ENCODE measurements at places on chromosomes 1 and 21.

DNA sequence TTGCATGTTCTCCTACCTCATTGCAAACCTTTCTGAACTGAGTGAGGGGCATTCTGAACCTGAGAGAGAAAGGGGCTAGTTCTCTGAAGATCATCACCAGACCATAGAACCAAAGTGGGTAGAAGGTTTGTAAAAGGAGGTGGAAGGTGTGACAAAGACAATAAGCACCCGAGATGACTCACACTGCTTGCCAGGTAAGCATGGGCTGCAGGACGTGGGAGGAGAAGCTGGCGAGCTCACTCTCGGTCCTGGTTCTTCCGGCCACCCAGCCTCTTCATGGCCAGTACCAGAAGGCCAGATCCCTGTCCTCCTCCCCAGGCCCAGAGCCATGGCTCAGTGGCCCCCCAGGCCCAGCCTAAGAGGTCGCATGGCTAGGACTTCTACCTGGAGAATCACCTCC is 128.3 kb downstream of the TMEM53 start:
- no peak for DNase-seq

GRCh38 chr1:208103597-208104513 is 140.3 kb downstream of the PLXNA2 start:
- no peak for DNase-seq

DNA sequence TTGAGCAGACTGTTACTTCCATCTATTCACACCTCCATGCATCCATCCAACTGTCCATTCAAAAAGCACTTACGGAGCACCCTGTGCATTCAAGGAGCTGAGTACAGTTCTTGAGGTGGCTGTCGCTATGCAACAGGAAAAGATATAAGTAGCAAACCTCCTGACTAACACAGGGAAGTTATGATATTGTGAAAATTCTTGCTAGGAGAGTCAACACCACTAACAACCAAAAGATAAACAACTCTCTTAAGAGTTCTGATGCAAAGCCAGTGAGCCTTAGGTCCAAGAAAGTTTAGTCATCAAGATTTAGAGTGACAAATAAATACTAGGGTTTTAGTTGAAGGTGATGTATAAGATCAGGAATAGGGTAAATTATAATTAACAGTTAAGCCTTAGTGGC is 44.5 kb upstream of the TRIM45 start:
- DNase-seq, result no peak

DNA sequence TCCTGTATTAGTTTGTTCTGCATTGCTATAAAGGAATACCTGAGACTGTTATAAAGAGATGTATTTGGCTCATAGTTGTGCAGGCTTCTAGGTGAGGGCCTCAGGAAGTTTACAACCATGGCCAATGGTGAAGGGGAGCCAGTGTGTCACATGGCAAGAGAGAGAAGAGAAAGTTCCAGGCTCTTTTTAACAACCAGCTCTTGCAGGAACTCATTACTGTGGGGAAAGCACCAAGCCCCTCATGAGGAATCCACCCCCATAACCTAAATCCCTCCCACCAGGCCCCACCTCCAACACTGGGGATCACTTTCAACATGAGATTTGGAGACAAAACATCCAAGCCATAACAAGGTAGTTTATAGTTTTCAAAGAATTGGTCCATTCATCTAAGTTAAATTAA is 5.0 kb upstream of the MEAF6 start:
- DNase-seq, result no peak

DNA sequence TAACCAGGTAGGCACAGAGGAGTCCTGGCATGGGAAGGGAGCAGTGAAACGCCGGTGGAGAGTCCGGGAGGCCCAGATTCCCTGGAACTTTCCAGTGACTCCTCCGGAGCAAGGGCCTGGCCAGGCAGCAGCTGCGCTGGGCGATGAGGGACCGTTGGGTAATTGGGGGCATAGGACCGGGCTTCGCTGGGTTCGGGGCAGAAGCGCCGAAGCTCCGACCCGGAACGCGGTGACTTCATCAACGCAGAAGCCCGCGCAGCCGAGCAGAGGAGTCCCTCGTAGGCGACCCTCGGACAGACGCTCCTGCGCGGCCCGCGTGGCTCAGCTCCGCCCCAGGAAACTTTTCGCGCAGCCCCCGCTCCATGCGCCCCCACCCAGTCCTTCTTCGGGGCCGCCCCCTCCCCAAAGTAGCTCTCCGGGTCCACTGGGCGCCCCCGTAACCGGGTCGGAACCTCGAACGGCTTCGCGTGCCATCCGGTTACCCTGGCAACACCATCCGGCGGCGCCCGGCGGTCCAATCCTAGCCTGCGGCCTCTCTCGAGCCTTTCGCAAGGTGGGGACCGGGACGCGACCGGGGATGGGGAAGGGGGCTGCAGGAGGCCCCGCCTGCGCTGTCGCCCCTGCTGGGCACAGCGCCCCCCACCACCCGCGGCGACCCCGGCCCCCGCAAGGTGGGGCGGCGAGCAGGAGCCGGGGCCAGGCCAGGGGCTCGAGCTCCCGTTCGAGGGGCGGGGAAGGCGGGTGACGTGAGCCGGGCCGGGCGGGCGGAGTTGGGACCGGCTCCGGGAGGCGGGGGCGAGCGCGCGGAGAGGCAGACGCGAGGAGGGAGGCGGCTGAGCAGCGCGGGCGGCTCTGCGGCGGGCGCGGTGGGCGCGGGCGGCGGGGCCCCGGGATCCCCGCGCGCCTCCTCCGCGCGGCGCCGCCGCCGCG is at the start of gene AJAP1:
Gene AJAP1, plus strand, starts transcription at position 814 of the 930 bp plus-strand sequence. CDS start 817 bp downstream, outside the sequence.
- no peak for DNase-seq

DNA sequence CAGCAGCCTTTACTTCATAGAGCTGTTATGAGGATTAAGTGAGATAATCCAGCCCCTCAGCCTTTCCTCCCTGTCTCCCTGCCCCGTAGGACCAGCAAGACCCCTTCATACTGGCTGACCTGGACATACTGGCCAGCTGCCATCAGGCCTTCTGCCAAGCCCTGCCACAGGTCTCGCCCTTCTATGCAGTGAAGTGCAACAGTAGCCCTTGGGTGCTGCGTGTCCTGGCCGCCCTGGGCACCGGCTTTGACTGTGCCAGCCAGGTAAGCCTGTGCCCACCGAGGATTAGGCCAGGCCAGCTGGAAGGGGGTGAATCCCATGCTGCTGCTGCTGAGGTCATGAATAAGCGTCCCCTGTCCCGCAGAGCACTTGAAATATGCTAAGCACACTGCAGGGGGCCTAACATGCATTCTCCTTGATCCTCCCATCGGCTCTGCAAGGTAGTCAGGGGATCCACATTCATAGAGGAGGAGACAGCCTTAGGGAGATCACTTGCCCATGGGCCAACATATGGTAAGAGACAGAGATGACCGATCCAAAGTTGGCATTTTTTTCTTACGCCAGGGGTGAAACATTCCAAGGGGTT is 73.3 kb upstream of the TINAGL1 start:
- DNase-seq, result no peak

DNA sequence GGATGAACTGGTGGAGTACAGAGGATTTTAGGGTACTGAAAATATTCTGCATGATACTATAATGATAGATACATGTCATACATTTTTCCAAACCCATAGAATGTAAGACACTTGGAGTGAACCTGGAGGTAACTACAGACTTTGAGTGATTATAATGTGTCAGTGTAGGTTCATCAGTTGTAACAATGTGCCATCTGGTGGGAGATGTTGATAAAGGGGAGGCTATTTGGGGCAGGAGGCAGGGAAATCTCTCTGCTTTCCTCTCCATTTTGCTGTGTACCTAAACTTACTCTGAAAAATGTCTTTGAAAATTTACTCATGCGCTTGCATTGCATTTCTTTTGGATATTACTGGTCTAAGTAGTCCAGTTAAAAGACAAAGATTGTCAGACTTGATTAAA is 35.2 kb downstream of the PTBP2 start:
- DNase-seq, result no peak

DNA sequence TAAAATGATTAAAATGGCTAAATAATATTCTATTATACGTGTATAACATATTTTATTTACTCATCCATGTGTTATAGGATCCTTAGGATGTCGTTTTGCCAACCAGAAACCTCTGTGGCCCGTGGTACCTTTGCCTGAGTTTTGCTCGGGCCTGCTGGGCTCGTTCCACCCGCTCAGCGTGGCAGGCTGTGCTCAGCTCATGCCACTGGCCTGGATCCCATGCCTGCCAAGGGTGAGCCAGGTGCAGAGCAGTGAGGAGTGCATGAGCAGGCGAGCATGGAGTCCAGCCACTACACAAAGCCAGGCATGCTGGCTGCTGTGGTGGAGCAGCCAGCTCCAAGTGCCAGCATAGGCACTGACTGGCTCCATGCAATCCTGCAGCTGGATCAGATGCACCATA is 417.2 kb downstream of the TTLL7 start:
- DNase-seq, result no peak

GRCh38 chr21:40018871-40019475 is 151.7 kb downstream of the PCP4 start:
- DNase-seq, result no peak

DNA sequence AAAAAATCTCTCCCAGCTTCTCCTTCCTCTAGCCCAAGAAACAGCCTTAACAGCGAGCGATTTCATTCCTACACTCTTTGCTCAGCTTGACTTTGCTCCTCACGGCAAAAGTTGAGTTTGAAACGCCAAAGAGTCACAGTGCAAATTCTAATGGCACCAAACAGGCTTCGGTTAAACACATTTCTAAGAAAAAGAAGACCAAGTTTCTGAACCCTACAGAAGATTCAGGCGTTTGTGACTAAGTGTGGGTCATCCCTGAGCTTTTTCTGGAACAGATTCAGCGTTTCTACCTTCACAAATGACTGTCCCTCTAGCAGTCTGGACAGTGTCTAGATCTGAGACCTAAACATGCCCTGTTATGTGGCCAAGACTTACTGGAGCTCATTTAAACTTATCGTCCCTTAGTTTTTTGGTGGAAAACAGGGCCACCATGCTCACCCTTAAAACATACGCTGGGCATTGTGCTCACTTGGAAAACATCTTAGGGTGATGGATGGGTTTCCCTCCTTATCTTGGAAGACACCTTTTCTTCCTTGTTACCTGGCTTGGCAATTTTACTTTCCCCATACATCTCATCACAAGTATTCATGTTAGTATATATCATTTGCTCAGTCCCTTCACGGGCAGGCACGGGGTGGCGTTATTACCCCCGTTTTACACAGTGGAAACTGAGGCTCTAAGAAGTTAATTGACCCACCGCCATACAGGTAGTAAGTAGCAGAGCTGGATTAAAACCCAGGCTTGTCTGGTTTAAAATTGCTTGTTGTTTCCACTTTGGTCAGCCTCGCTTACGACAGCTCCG is 1.0 kb downstream of the C1orf198 start:
- DNase-seq, result no peak

- DNase-seq, result no peak
These were observed 177.8 kb downstream of the GIPC2 start for GRCh38 chr1:78223417-78224215.

DNA sequence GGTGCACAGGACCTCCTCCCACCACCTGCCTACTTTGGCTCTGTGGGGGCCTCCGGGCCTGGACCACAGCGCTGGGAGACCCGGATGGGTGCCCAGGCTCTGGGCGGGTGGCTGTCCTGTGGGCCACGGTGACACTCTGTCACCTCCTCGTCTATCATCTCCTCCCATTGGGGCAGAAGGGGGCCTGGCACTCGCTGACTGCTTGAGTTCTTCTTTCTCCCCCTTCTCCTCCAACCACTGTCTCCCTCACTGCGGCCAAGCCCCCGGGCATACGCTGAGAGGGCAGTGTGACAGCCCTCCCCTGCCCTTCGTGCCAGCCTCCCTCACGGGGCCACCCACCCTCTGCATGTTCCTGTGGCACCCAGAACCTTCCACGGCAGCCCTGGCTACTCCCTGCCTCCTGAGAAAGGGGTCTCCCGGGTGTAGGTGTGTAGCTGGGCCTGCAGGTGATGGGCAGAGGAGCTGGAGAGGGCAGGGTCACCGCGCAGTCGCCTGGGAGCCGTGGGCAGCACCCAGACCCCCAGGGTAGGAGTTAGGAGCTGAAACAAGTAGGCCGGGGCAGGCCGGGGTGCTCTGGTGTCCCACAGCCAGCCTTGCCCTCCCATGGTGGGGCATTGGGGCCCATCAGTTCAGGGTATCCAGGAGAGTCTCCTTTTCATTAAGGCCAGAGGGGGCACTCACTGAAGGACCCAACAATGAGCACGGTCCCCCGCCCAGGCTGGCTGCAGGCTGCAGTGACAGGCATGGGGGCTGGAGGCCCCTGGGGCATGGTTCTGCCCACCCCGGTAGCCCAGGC is 9.2 kb upstream of the ARF1 start:
- no peak for DNase-seq

DNA sequence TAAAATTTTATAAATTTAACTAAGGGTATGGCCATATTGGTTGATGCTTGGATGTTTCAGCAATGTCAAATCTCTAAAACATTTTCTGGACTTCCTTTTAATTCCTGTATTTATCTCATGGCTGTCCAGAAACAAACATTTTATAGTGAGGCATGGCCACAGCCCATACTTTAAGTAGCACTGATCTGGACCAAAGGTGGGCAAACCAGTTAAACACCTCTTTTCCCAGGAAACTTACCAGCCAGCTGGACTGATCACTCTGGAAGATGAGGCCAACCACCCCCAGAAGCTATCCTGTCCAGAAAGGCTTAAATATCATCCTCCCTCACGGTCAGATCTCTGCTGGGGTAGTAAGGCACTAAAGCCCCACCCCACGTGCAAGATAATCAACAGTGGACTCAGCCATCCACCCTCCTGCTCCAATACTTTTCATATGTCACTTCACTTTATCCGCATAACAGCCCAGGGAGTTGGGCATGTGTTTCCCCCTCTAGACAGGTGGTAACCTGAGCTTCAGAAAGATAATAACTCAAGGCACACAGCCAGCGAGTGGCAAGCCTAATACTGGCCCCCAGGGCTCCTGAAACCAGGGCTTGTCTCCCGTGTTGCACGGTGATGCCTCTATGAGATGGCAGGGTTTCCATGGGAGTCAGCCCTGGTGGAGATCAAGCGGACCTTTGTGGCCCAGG is 120.5 kb upstream of the NGF start:
- no peak for DNase-seq

DNA sequence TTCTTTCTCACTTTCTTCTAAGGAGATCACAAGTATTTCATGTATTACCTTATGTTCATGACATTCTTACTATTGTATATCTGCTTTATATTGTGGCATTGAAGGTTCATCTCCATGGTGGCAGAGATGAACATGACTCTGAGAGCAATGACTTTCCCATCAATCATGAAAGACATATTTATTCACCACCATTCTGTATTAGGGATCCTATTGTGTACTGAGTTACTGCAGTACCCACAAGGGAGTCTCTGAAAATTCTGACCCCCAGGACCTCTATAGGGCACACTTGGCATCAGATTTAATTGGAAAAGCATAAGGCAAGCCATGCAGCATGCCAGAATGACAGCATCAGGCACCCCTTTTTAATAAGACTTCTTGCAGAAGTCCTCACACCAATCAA is 21.9 kb upstream of the C21orf91 start:
- no peak for DNase-seq

DNA sequence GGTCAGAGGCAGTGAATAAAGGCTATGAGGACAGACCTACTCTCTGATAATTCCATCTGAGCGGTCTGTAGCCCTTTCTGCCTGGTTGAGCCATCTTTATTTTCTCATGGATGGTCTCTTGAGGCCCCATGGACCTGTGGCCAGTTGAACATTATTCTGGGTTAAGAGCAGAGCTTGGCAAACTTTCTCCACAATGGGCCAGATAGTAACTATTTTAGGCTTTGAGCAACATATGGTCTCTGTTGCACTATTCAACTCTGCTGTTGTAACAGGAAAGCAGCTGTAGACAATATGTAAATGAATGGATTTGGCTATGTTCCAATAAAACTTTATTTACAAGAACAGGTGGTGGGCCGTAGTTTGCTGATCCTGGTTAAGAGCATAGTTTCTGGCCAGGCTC is 62.7 kb downstream of the KAZN start:
- DNase-seq, result no peak

GRCh38 chr1:182213163-182213562 is 151.7 kb upstream of the ZNF648 start:
- DNase-seq, result no peak

Data from GM19239 (cell line).